ENCODE measurements at places on chromosomes 3 and 15.

DNA sequence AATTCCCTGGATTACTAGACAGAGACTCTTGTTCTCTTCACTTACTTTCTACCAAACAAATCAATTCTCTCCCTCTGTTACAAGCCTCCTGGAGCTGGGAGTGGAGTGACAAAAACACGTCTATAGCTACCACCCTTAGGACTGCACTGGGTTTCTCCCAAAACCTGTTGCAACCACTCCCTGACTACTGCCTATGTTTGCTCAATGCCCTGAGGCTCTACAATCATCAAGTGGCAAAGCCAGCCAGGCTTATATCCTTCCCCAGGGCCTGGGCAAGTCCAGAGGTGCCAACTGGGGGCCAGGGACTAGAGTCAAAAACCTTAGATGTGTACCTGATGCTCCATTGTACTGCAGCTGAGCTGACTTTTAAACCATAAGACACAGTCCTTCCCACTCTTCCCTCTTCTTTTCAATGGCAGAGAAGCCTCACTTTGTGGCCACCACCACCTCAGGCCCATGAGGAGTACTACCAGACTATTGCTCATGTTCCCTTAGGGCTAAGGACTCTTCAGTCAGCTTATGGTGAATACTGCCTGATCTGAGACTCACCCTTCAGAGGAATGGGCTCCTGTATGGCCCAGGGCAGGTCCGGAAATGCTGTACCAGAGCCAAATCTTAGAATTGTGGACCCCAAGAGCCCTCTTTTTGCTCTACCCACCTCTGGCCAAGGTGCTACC is 125.4 kb upstream of the PLCL2 start:
- DNase-seq: no peak

- DNase-seq: no peak
These were observed 76.8 kb downstream of the SLMAP start for GRCh38 chr3:57832900-57833313.

- peak; percentile 43 for DNase-seq
These were observed 9.0 kb downstream of the C2CD4A start for GRCh38 chr15:62075595-62076277.

DNA sequence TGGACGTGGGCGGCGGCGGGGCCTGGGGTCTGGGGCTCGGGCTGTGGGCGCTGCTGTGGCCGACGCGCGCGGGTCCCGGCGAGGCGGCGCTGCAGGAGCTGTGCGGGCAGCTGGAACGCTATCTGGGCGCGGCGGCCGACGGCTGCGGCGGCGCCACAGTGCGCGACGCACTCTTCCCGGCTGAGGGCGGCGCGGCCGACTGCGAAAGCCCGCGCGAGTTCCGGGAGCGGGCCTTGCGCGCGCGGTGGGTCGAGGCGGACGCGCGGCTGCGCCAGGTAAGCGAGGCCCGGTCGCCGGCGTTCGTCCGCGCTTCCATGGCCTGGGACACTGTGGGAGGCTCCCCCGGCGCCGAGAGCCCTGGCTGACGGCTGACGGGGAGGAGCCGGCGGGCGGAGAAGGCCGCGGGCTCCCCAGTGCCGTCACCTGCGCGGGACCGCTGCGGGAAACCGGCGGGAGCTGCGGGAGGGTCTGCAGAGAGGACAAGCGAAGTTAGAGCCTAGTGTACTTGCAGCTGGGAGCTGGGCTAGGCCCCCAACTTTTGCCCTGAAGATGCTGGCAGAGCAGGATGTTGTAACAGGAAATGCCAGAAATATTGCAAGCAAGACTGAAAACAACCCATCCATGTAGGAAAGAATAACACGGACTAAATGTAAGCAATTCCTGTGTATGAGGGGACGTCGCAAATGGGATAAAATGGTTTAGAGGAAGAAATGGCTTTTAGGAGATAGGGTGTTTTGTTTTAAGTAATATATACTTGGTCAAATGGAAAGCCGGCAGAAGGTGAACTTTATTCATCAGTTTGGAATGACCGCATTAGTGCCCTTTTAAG is 847 bp downstream of the WHAMM start:
- DNase-seq: peak; percentile 34

GRCh38 chr15:67818464-67818863 is 6.8 kb upstream of the SKOR1 start:
- no peak for DNase-seq

DNA sequence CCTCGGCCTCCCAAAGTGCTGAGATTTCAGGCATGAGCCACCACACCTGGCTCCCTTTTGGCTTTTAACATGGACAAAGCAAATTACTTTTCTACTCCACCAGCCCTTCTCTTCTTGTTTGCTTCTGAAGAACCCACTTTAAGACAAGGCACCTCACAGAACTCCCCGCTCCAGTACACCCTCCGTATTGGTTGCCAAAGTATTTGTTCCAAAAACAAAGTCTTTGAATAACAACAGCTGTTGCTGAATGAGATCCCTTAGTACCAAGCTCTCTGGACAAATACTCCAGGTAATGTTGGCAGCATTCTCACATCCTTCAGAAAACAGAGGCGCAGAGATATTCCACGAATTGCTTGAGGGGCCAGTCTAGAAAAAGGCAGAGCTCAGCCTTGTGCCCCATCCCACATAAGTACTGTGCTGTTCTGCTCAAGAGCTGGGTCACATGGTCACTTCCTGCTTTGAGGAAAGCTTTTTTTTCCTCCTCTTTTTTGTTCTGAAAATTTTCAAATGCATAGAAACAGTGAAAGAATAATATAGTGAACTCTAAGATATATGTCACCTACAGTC is 7.3 kb upstream of the CHCHD6 start:
- DNase-seq: no peak

DNA sequence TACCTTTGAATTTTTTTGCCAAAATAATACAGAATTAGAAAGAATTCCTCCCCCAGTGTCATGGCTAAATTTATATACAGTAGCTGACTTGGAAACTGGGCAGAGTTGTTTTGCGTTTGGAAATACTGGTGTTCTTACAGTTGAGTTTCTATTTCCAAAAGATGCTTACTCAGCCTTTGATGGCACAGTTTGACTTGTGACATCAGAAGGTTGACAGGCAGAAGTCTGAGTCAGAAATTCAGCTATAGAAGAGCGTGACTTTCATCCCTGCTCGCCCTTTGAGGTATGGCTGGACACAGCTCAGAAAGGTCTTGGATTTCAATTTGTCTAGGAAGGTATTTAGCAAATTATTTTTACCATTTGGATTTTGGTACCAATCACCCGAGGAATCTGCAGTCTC is 175.8 kb downstream of the VGLL4 start:
- DNase-seq: no peak

DNA sequence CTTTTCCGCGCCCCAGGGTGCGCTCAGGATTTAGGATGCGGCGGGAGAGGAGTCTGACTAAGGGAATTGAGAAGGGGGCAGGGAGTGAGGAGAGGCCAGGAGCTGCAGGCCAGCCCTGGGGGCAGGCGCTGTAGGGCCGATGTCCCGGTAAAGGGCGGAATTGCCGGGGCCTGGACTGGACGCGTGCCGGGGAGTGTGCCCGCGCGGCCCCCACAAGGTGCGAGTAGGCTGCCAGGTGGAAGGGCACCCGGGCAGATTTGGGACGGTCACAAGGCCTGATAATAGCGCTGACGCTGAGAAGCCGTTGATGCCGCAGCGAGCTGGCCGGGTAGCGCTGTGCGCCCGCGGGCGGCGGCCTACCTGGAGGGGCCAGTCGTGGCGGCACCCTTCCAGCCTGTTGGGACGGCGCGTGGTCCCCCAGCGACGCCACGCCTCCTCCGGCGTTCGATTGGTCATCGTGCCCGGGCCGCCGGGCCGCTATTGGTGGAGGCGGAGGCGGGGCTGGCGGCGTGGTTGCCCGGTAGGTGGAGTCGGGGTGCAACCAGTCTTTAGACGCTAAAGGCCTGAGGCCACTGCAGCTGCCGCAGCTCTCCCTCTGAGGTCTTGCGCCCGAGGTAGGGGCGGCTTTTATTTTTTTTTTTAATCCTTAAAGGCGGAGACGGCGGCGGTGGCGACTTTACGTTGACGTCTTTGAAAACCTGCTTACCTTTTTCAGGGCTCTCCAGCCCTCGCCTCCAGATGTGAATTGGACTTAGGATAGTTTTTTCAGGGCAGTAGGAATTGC is 903 bp downstream of the SLC25A38 start:
- peak; percentile 83 for DNase-seq

- no peak for DNase-seq
These were observed 64.3 kb downstream of the SCN11A start for GRCh38 chr3:38987456-38987855.

DNA sequence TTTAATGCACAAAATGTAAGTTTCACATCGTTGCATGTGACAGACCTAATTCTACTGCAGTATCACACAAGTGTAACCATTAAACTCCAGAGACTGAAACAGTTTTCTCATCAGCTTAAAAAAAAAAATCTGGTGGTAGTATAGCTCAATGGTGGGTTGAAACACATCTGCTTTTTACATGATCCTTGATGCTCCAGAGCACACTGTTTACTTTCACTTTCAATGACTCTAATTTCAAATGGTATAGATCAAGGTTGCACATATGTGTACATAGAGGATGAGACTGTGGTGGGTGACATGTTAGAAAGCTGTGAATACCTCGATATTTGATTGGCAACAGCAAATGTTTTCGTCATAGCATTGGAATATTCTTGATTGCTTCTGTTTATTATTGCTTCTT is 22.4 kb downstream of the MCTP2 start:
- DNase-seq: no peak

DNA sequence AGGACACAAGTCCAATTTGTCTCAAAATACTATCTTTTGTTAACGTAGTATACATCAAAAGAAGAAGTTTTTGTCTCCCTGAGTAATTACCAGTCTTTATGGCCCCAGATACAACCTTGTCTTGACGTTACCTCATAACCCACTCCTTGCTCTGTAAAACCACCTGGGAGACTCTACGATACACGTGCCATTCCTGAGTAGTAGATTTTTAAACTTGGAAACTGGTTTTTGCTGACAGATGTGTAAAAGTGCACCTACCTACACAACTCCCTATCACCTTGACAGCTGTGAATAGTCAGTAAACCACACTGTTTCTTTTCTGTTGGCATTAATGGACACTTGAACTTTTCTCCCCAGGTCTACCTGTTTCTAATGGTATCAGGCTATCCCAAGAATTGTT is 51.7 kb upstream of the RARB start:
- no peak for DNase-seq

GRCh38 chr3:85081191-85081906 is 122.6 kb downstream of the CADM2 start:
- peak; percentile 25 for DNase-seq

DNA sequence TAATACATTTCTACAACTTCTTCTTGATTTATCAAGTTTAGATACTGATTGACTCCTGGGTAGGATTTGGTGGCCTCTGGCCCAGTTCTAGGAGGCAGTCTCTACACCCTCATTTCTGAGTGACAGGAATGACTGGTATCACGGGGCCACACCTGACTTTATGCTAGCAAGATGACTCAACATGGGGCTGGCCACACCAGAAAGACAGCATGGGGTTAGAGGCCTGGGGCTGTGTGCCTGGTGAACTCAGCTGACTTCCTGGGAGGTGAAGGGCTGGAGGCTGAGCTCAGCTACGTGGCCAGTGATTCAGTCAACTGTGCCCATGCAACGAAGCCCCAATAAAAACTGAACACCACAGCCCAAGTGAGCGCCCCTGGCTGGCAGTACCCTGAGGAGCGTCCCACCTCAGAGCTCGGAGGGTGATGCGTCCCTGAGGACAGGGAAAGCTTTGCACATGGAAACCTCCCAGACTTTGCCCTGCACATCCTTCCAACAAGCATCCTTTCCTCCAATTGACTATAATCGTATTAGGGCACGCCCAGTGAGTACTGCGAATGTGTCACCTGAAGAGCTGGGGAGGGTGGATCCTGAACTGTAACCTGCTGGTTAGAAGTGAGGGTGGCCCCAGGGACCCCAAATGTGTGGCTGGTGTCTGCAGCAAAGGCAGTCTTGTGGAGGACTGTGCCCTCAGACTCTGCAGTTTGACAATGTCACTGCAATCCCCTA is 57.2 kb downstream of the NIPA2 start:
- DNase-seq: peak; percentile 9

DNA sequence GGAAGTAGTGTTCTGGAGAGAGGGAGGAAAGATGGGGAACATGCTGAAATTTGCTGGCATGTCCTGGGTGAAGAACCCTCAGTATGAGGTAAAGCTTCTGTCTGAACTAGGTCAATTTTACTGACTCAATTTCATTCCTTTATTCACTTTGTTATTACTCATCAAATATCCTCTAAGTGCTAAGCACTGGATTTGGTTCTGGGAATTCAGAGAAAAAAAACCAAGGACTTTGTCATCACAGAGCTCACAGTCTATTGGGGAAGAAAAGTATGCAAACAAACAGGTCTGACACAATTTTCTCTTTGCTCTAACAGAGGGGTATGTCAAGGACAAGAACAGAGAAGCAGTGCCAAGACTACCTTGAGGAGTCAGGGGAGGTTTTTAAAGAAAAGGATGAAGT is 68.0 kb downstream of the TFG start:
- peak; percentile 65 for DNase-seq

DNA sequence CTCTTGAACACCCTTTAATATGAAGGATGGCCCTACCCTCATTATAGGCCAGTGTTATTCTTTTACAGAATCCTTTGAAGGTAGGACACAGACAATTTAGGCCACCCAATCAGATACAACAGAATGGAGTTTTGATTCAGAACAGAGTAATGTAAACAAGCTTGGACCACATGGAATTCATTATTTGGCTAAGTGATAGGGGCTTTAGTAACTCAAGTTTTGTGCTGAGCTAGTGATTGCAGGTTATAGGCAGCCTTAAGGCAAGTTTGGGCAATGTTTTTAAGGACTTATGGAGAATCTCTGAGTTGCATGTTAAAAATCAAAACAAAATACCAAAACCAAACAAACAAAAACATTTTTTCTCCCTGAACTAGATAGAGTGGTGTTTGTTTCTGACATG is 312.1 kb upstream of the ROBO1 start:
- peak; percentile 10 for DNase-seq

- peak; percentile 78 for DNase-seq
These were observed 20.5 kb downstream of the CCR9 start for GRCh38 chr3:45906681-45907407.

DNA sequence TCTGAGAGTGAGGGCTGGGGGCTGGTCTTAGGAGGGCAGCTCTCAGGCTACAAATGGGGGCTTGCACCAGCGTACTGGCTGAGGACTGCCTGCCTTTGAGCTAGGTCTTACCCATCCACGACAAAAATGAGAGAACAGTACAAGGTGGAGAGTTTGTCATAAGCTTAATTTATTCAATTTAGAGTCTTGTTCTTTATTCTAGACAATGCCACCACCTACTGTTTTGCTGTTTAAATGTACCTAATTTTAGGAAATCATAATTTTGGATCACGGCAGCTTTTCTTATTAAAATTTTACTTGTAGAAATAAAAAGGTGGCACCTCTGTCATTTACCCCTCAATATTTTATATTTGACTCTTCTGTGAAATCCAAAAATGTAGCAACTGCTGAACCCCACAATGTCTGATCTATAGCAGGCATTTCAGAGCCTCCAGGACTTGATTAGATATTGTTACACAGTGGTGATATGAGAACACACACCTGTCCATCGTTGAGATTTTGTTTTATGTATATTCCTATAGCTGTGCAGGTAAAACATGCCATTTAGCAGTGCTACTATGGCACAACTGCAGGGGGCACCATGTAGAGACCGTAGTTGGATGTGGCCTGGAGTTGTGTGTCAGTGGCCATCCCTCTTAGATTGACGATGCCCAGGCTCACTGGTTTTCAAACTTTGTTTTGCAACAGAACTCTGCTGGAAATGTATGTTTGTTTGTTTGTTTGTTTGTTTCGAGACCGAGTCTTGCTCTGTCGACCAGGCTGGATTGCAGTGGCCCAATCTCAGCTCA is 88.6 kb downstream of the SLCO3A1 start:
- no peak for DNase-seq

GRCh38 chr15:69194854-69195253 is 34.4 kb downstream of the GLCE start:
- DNase-seq: peak; percentile 5

- peak; percentile 86 for DNase-seq
These were observed 58.3 kb downstream of the LRIG1 start for GRCh38 chr3:66442254-66443117.

- no peak for DNase-seq
These were observed 202.8 kb downstream of the RSRC1 start for GRCh38 chr3:158312560-158313141.
